ENCODE measurements at places on chromosomes 2 and 18. TPM values are rescaled to one million over a fixed set of nuclear protein-coding genes. Genes with fewer than 3 reads are reported as not detected.

The FIGN gene
- total RNA-seq, result 6.6 TPM

The UPP2 gene
- not detected for total RNA-seq

The SULT1C4 gene
- total RNA-seq, result not detected

The TRIM54 gene
- not detected for total RNA-seq

The GKN1 gene
- total RNA-seq, result 867 TPM

The KLHL14 gene
- not detected for total RNA-seq

The CABYR gene
- total RNA-seq, result 0.73 TPM

DNA sequence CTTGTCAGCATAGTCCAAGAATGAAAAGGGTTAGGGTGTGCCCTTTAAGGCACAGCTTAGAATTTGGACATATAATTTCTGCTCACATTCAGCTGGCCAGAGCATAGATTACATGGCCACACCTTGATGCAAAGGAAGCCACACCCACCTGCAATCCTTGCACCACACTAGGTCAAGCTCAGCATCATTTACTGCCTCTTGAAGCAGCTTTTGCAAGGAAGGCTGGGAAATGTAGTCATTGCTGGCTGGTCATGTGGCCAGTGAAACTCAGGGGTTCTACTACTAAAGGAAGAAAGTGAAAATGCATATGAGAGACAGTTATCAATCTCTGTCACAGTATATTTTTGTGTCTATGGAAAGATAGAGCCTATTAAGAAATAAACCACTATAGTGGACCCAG is 159.3 kb downstream of the GFPT1 start:
- H3K4me1 ChIP-seq, result no peaks in the 10 kb centered on the region
- H3K27ac ChIP-seq, result no peak overlapping the region
- DNase-seq, result no peak
- H3K36me3 ChIP-seq, result no peaks in the 10 kb centered on the region
- H3K4me3 ChIP-seq, result no peak overlapping the region
- no peaks in the 10 kb centered on the region for H3K27me3 ChIP-seq

DNA sequence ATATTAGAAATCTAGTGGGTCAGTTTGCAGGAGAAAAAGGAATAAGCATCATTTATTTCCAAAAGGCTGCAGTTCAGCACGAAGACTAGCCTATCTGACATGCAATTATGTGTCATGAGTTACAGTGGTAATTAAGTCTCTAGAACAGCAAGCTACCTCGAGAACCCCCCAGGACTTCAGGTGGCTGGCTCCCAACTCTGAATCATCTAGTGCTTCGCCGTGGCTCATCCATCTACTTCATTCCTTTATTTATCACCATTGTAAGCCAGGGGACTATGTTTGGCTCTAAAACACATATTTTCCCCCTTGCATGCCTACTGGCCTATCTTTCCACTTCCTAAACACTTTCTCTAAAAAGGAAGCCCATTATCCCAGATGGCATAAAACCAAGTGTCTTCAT is 121.6 kb downstream of the TXNL1 start:
- H3K36me3 ChIP-seq, result no peaks in the 10 kb centered on the region
- H3K4me3 ChIP-seq, result no peak overlapping the region
- no peaks in the 10 kb centered on the region for H3K4me1 ChIP-seq
- no peak for DNase-seq
- no peak overlapping the region for H3K27ac ChIP-seq

DNA sequence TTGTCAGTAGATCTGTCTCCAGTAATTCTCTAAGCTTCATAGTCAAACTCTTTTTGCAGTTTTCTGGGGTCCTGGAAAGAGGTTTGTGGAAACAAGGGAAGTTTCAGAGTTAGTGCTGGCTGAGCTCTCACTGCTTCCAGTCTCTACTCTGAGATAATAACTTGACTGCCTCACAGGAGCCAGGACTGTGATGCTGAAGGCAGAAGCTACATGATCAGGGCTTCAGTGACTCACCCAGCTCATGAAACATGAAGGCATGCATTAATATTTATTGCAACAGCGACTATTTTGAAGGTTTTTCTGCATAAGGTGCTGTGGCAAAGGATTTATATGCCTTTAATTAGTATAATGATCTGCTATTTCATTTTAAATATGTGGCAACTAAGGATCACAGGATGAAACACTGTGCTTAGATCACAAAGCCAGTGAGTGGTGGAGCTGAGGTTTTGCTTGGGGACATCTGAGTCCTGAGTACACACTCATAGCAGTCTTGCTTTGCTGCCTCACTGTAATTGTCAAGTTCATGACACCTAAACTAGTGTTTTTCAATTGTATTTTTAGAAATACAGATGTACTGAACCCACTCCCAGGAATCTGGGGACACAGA is 448.4 kb upstream of the GCFC2 start:
- H3K27me3 ChIP-seq, result no peaks in the 10 kb centered on the region
- no peak overlapping the region for H3K4me3 ChIP-seq
- H3K36me3 ChIP-seq, result no peaks in the 10 kb centered on the region
- no peak overlapping the region for H3K27ac ChIP-seq
- DNase-seq, result no peak
- no peaks in the 10 kb centered on the region for H3K4me1 ChIP-seq

DNA sequence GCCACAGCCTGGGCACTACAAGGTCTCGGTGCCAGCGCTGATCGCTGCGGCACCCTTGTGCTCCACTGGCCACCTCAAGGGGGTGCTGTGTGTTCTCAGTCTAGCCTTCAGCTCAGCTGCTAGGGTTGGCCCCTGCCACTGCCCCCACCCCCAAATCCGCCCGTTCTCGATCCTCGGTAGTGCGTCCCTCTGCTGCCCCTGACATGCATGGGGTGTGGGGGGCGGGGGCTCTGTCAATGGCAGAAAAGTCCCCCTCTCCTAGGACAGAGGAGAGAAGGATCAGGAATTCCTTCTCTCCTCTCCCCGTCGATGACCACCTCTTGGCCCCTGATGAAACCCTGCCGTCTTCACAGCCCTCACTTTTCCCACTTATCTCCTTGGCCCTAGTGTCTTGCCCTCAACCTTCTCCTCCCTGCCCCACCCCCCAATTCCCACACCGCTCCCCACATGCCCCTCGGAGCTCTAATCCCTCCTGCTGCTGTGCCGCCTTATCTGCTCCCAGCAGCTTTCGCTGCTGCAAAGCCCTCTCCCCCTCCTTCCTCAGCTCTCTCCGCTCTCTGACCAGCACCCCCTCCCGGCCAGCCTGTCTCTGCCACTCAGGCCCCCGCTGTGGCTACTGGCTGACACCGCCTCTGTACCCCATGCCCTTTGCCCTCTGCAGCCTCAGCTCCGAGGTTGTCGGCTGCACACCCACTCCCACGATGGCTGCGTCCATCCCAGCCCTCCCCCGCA is 4.3 kb upstream of the ASIC4 start:
- DNase-seq, result peak; percentile 88
- peaks cover 35% of the 10 kb centered on the region for H3K4me1 ChIP-seq
- no peak overlapping the region for H3K27ac ChIP-seq

- no peak for DNase-seq
- H3K4me3 ChIP-seq, result no peak overlapping the region
- H3K27me3 ChIP-seq, result no peaks in the 10 kb centered on the region
- H3K27ac ChIP-seq, result peak overlapping the region; percentile 71
Measured at GRCh38 chr2:54636415-54637139, 86.9 kb upstream of the EML6 start.

GRCh38 chr2:23697256-23698075 is 229.5 kb downstream of the ATAD2B start:
- no peak for DNase-seq
- H3K27me3 ChIP-seq, result no peaks in the 10 kb centered on the region
- H3K36me3 ChIP-seq, result peaks cover 55% of the 10 kb centered on the region

DNA sequence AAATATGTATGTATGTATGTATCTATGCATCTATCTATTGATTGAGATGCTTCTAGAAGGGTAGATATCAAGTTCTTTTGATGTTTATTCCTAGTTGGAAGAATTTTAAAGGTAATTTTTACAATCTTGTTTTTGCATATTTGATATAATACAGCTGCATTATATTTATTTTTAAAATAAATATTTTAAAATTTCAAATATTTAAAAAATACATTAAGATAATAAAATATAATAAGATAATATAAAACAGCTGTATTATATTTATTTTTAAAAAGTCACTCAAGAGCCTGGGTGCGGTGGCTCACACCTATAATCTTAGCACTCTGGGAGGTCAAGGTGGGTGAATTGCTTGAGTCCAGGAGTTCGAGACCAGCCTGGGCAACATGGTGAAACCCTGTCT is 92.5 kb downstream of the LIPG start:
- H3K4me1 ChIP-seq, result no peaks in the 10 kb centered on the region
- no peaks in the 10 kb centered on the region for H3K36me3 ChIP-seq
- DNase-seq, result no peak
- no peak overlapping the region for H3K4me3 ChIP-seq
- no peaks in the 10 kb centered on the region for H3K27me3 ChIP-seq
- no peak overlapping the region for H3K27ac ChIP-seq

- no peak overlapping the region for H3K27ac ChIP-seq
- H3K36me3 ChIP-seq, result no peaks in the 10 kb centered on the region
- no peaks in the 10 kb centered on the region for H3K4me1 ChIP-seq
- DNase-seq, result no peak
- no peak overlapping the region for H3K4me3 ChIP-seq
- no peaks in the 10 kb centered on the region for H3K27me3 ChIP-seq
Measured at GRCh38 chr2:193847991-193848390, 1653.3 kb upstream of the TMEFF2 start.

GRCh38 chr2:118061135-118061955 is 26.9 kb upstream of the INSIG2 start:
- no peak overlapping the region for H3K4me3 ChIP-seq
- no peak for DNase-seq
- H3K27ac ChIP-seq, result no peak overlapping the region

- peaks cover 17% of the 10 kb centered on the region for H3K4me1 ChIP-seq
- H3K4me3 ChIP-seq, result no peak overlapping the region
- H3K27me3 ChIP-seq, result no peaks in the 10 kb centered on the region
- no peak for DNase-seq
- H3K27ac ChIP-seq, result no peak overlapping the region
Measured at GRCh38 chr18:24022161-24022560, 7.6 kb downstream of the TTC39C start.

GRCh38 chr2:23093513-23093912 is 291.5 kb upstream of the KLHL29 start:
- DNase-seq, result no peak
- no peak overlapping the region for H3K4me3 ChIP-seq
- no peak overlapping the region for H3K27ac ChIP-seq
- H3K27me3 ChIP-seq, result no peaks in the 10 kb centered on the region

DNA sequence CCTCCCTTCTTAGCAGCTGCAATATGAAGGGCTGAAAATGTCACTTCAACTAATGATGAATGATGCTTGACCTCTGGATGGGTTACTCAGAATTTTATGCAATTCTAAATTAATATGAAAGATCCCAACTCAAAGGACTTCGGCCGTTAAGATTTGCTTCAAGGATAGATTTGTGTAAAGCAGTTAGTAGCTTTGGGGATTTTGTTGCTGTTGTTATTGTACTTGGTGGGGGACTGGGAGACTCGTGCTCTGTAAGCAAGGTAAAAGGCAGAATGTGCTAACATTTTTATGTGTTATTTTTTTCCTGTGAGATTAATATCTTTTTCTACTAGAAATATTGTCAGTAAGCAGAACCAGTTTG is 478.8 kb downstream of the ARHGAP15 start:
- H3K36me3 ChIP-seq, result no peaks in the 10 kb centered on the region
- peaks cover 9% of the 10 kb centered on the region for H3K4me1 ChIP-seq
- H3K27ac ChIP-seq, result no peak overlapping the region
- DNase-seq, result no peak
- H3K4me3 ChIP-seq, result no peak overlapping the region

DNA sequence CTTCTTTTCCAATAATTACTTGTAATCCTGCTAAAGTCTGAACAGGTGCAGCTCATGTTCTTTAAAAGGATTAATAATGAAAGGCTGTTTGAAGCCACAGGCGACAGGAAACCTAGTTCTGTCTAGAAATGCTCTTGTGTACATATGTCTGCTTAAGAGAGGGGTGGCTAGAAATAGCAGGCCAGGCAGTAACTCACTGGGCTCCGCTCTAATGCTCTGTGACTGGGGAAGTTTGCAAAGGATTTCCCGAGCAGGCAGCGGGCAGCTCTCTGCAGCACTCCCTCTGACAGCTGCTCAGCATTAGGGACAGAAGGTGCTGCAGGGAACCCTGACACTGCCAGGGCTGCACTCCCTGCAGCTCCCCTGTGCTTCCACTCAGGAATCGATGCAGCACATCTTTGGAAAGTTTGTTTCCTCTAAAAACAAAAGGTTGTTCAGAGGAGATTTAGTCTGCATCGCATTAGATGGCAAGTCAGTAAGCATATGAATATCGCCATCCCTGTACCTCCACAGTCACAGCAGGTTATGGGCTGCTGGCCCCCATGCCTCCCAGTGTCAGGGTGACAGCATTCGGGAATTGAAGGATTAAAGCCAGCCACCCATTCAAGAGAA is 33.1 kb upstream of the TTC39C start:
- H3K27me3 ChIP-seq, result no peaks in the 10 kb centered on the region
- H3K4me3 ChIP-seq, result no peak overlapping the region
- H3K4me1 ChIP-seq, result no peaks in the 10 kb centered on the region
- DNase-seq, result peak; percentile 33

DNA sequence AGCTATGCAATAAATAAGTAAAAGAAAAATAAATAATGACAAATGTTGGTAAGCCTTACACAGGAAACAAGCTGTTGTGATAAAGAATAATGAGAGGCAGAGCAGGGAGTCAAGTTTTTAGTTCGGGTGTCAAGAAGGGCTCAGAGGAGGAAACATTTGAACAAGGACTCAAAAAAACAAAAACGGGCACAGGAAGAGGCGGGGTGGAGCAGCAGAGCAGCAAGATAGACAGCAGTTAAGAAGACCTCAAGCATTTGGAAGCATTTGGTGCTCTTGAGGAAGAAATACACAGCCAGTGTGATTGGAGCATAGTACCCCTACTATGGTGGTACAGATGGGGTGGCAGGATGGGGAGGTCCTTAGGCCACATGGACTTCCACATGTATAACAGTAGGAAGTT is 2.8 kb downstream of the TMEM169 start:
- H3K4me3 ChIP-seq, result no peak overlapping the region
- H3K4me1 ChIP-seq, result peaks cover 20% of the 10 kb centered on the region
- H3K27me3 ChIP-seq, result no peaks in the 10 kb centered on the region
- DNase-seq, result no peak
- no peaks in the 10 kb centered on the region for H3K36me3 ChIP-seq
- H3K27ac ChIP-seq, result no peak overlapping the region

DNA sequence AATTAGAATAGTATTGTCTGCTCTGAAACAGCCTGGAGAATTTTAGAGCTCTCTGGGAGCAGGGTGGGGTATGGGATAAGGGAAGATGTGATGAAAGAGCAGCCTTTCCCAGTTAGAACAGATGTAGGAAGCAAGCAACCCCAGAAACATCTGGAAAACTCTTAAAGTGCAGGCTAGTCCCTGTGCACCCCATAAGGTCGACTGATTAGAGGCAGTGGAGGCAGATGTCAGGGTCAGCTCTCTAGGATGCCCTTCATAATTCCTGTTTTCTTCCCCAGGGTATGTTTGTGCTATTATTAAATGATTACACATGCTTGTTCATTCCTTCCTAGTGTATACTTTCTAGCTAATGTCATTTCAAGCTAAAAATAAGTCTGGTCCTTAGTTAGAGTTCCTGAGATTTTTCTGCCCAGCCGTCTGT is 41.7 kb downstream of the PTPRM start:
- no peaks in the 10 kb centered on the region for H3K36me3 ChIP-seq
- no peaks in the 10 kb centered on the region for H3K27me3 ChIP-seq
- H3K4me3 ChIP-seq, result no peak overlapping the region
- H3K4me1 ChIP-seq, result no peaks in the 10 kb centered on the region
- peak; percentile 44 for DNase-seq

GRCh38 chr2:56260415-56260814 is 76.6 kb downstream of the CCDC85A start:
- H3K4me1 ChIP-seq, result no peaks in the 10 kb centered on the region
- H3K27me3 ChIP-seq, result no peaks in the 10 kb centered on the region
- DNase-seq, result no peak
- H3K4me3 ChIP-seq, result no peak overlapping the region
- no peaks in the 10 kb centered on the region for H3K36me3 ChIP-seq

- H3K36me3 ChIP-seq, result peaks cover 12% of the 10 kb centered on the region
- H3K4me3 ChIP-seq, result no peak overlapping the region
- no peak overlapping the region for H3K27ac ChIP-seq
- H3K4me1 ChIP-seq, result peaks cover 31% of the 10 kb centered on the region
Measured at GRCh38 chr2:197708331-197708730, 3.2 kb downstream of the MARS2 start.
